ENCODE measurements at places on chromosomes 5 and 9. TPM values are rescaled to one million over a fixed set of nuclear protein-coding genes. Genes with fewer than 3 reads are reported as not detected.

Gene OCLN
- total RNA-seq, result 39.0 TPM

Gene CEP72
- total RNA-seq, result 11.0 TPM

Gene OR1L6
- total RNA-seq, result not detected

Gene ALDOB
- not detected for total RNA-seq

Gene RIGI
- 24.6 TPM for total RNA-seq

Gene GFPT2
- total RNA-seq, result 124 TPM

Gene SNCB
- total RNA-seq, result not detected

Gene N4BP3
- total RNA-seq, result 3.5 TPM

Gene SGCD
- 1.4 TPM for total RNA-seq

Gene KCNV2
- not detected for total RNA-seq

Gene MYOZ3
- not detected for total RNA-seq

Data from Daoy (cell line).